Liver (tissue), 10 donors: ENCODE measurements at places on chromosomes 4 and X. TPM values are rescaled to one million over a fixed set of nuclear protein-coding genes. Genes with fewer than 3 reads are reported as not detected.

The PHOX2B gene
- total RNA-seq, result not detected

The CFAP47 gene
- not detected for total RNA-seq

The NRK gene
- 0.61 TPM for total RNA-seq

The SMIM10L2A gene
- 0.17 TPM for total RNA-seq

The DCUN1D4 gene
- 27.7 TPM for total RNA-seq

The SYTL5 gene
- total RNA-seq, result 2.8 TPM

The GAR1 gene
- 7.2 TPM for total RNA-seq

The RGN gene
- 27.8 TPM for total RNA-seq

The EGFL6 gene
- not detected for total RNA-seq

The FOXR2 gene
- not detected for total RNA-seq

The S100G gene
- not detected for total RNA-seq

The SMIM10 gene
- total RNA-seq, result 0.33 TPM

The GPR82 gene
- 0.14 TPM for total RNA-seq

The ASMT gene
- not detected for total RNA-seq

The TCEAL6 gene
- not detected for total RNA-seq

The MRPL1 gene
- total RNA-seq, result 16.6 TPM
